ENCODE measurements at places on chromosomes 2 and 18.

- no peak overlapping the region for H3K4me3 ChIP-seq
- H3K4me1 ChIP-seq, result peaks cover 2% of the 10 kb centered on the region
- H3K27me3 ChIP-seq, result no peaks in the 10 kb centered on the region
- H3K36me3 ChIP-seq, result no peaks in the 10 kb centered on the region
- H3K27ac ChIP-seq, result no peak overlapping the region
- no peak for DNase-seq
These were observed 34.7 kb upstream of the ZSWIM2 start for GRCh38 chr2:186883666-186884065.

DNA sequence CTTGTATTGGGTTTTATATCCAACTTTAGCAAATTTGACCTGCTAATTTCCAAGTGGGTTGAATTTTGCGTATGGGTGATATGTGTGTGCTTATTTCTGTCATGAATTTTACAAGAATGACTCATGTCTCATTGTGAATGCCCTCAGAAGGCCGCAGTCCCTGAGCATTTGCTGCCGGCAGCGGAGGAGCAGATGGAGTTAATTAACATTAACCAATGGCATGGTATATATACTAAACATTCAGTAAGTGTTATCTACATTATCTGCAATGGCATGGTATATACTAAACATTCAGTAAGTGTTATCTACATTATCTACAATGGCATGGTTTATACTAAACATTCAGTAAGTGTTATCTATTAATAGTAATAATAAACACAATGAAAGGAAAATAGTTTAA is 90.1 kb downstream of the DOK6 start:
- no peaks in the 10 kb centered on the region for H3K36me3 ChIP-seq
- no peaks in the 10 kb centered on the region for H3K27me3 ChIP-seq
- H3K4me3 ChIP-seq, result no peak overlapping the region
- H3K27ac ChIP-seq, result no peak overlapping the region

DNA sequence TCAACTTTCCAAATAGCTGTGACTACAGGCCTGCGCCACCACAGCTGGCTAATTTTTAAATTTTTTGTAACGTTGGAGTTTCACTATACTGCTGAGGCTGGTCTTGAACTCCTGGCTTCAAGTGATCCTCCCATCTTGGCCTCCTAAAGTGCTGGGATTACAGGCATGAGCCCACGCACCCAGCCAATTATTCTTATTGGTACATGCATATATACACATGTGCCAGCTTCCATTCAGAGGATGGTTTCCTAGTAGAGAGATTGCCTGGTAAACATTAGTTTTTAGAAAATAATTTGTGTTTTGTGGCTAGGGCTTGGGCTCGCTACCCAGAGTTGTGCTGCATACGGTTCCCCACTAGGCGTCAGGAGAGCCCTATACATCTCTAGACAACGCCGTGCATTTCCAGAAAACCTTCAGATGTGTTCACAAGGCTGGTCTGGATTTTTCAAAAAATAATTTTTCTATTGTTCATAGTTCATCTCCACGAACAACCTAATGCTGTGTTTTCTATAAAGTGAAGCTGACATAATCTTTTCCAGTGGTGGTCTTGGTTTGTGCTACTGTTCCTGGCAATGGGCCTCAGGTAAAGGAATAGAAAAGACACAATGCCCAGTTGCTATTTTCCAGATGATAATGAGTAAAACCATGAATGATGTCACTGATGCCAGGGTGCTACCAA is 14.6 kb upstream of the AFG3L2 start:
- H3K4me1 ChIP-seq, result no peaks in the 10 kb centered on the region
- H3K27ac ChIP-seq, result no peak overlapping the region
- no peaks in the 10 kb centered on the region for H3K27me3 ChIP-seq
- no peaks in the 10 kb centered on the region for H3K36me3 ChIP-seq

DNA sequence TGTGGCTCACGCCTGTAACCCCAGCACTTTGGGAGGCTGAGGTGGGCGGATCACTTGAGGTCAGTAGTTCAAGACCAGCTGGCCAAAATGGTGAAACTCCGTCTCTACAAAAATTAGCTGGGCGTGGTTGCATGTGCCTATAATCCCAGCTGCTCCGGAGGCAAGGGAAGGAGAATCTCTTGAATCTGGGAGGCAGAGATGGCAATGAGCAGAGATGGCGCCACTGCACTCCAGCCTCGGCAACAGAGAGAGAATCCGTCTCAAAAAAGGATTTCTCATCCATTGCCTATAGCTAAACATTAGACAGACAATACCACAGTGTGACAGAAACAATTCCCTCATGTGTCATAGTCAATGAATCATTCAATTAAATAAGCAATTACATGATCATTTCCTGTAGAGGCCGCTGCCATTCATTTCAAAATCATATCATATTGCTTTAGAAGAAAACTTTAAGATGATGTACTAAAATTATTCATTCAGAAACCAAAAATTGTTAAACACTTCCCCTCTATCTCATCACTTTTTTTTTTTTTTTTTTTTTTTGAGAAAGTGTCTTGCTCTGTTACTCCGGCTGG is 69.5 kb upstream of the TGIF1 start:
- no peaks in the 10 kb centered on the region for H3K36me3 ChIP-seq
- H3K4me3 ChIP-seq, result no peak overlapping the region
- no peak for DNase-seq
- no peaks in the 10 kb centered on the region for H3K27me3 ChIP-seq

Measured in ovary (tissue), 10 donors.